MCF 10A (cell line): ENCODE measurements at places on chromosomes 1 and 21. TPM values are rescaled to one million over a fixed set of nuclear protein-coding genes. Genes with fewer than 3 reads are reported as not detected.

NBPF10 gene
- total RNA-seq, result 6.9 and 7.6 TPM in 2 replicates

DNA sequence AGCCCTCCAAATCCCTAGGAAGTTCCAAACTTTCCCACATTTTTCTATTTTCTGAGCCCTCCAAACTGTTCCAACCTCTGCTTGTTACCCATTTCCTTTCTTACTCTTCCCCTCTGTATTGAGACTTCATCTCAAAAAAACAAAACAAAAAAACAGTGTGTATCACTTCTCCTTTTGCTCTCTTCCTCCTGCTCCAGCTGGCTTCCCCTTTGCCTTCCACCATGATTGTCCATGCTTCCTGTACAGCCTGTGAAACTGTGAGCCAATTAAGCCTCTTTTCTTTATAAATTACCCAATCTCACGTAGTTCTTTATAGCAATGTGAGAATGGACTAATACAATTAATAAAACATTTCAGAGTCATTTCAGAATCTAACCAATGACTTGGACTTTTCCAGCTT is 69.6 kb upstream of the KRTAP19-8 start:
- no peak for DNase-seq
- no peaks in the 10 kb centered on the region for H3K4me1 ChIP-seq
- H3K27me3 ChIP-seq, result no peaks in the 10 kb centered on the region
- H3K27ac ChIP-seq, result no peak overlapping the region
- no peaks in the 10 kb centered on the region for H3K36me3 ChIP-seq

DNA sequence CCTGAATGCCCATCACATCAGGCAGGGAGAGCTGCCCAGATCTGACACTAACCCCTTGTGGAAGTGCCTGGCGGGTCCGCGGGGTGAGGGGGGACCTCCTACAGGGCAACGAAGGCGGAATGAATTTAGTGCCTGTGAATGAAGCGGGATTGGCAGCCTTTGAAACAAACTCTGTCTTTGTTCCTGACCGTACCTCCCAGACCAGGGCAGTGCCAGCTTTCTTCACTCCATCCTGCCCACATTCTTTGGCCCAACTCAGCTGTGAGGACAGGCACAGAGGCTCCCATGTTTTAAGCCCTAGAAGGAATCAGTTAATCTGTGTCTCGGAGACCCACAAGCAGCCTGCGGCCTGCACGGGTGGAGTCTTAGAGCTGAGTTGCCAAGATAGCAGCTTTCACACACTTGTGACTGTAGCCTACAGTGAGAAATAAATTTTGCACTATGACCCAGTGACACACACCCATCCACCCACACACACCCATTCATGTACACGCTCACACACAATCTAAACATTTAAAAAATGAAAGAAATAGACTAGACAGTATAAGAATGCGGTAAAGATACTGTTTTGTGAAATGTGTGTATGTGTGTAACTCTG is 60.1 kb upstream of the USP24 start:
- no peaks in the 10 kb centered on the region for H3K36me3 ChIP-seq
- H3K27me3 ChIP-seq, result no peaks in the 10 kb centered on the region
- no peak for DNase-seq

- H3K27me3 ChIP-seq, result no peaks in the 10 kb centered on the region
- peak; percentile 60 for DNase-seq
- peaks cover 9% of the 10 kb centered on the region for H3K36me3 ChIP-seq
- no peaks in the 10 kb centered on the region for H3K4me1 ChIP-seq
- no peak overlapping the region for H3K27ac ChIP-seq
- H3K4me3 ChIP-seq, result no peak overlapping the region
These were observed 69.8 kb downstream of the TPR start for GRCh38 chr1:186304982-186305949.

- H3K4me1 ChIP-seq, result peaks cover 9% of the 10 kb centered on the region
- H3K27ac ChIP-seq, result no peak overlapping the region
- H3K4me3 ChIP-seq, result no peak overlapping the region
- H3K36me3 ChIP-seq, result peaks cover 4% of the 10 kb centered on the region
- no peaks in the 10 kb centered on the region for H3K27me3 ChIP-seq
These were observed 1.2 kb downstream of the TEKT2 start for GRCh38 chr1:36085126-36085525.

- peaks cover 31% of the 10 kb centered on the region for H3K4me1 ChIP-seq
- peaks cover 6% of the 10 kb centered on the region for H3K36me3 ChIP-seq
- H3K27me3 ChIP-seq, result no peaks in the 10 kb centered on the region
- no peak for DNase-seq
- H3K4me3 ChIP-seq, result no peak overlapping the region
These were observed 96.3 kb upstream of the SLC44A3 start for GRCh38 chr1:94723894-94724293.

DNA sequence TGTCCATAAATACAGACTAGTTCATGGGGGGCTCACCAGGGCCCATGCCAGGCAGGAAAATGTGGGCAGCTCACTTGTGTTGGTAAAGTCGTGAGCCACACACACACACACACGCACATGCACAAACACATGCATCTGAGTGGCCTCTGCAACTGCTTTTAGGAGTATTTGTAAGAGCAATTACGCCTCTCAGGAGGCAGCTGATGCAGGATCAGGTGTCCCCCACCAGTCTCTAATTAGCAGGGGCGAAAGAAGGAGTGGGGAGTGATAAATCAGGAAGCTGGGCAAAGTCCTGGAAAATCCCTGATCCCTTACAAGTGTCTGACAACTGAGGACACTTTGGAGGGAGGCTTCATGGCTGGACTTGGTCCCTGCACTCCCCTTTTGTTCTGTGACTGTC is 5.7 kb upstream of the IVL start:
- H3K4me1 ChIP-seq, result peaks cover 28% of the 10 kb centered on the region
- H3K27me3 ChIP-seq, result no peaks in the 10 kb centered on the region
- H3K4me3 ChIP-seq, result no peak overlapping the region
- no peak overlapping the region for H3K27ac ChIP-seq

DNA sequence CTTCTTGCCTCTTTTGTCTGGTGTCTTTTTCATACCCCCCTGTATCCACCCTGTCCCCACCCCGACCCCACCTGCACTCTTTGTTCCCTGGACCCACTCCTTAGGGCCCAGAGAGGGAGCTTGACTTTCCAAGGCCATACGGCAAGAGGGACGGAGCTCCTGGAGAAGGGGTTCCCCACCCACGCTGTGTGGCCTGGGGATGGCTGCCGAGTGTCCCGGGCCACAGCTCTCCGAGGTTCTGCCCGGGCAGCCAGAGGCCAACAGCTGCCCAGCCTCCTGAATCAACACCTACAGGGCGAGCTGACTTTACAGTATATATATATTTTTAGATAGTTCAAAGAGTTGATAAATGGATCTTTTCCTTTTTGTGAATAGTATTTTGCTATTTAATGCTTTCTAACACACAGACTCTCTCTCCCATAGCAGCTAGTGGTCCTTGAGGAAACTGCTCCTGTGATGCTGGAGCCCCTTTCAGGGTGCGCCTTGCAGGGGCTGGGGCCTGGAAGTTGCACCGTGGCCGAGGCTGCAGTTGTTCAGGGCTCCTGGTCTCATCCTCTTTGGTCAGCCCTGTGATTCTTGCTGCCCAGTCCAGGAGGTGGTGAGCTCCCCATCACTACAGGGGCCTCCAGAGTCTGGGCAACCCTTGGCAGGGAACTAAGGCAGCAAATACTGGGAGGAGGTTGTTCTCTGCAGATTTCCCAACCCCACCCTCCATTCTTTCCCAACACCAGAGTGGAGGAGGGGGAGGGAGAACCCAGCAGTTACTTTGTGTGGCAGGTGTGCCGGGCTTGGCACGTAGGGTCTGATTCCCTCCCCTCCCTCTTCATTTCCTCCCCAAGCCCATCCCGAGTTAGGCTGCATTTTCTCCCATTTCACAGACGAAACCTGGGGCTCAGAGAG is 321.6 kb downstream of the PTPRU start:
- H3K36me3 ChIP-seq, result no peaks in the 10 kb centered on the region
- H3K4me3 ChIP-seq, result no peak overlapping the region
- H3K4me1 ChIP-seq, result no peaks in the 10 kb centered on the region
- no peak for DNase-seq
- H3K27me3 ChIP-seq, result no peaks in the 10 kb centered on the region
- H3K27ac ChIP-seq, result peak overlapping the region; percentile 43

- DNase-seq, result no peak
- no peak overlapping the region for H3K4me3 ChIP-seq
- no peak overlapping the region for H3K27ac ChIP-seq
- H3K4me1 ChIP-seq, result peaks cover 6% of the 10 kb centered on the region
- H3K27me3 ChIP-seq, result peaks cover 18% of the 10 kb centered on the region
- no peaks in the 10 kb centered on the region for H3K36me3 ChIP-seq
These were observed 63.3 kb downstream of the COL18A1 start for GRCh38 chr21:45468051-45468970.

- H3K4me1 ChIP-seq, result no peaks in the 10 kb centered on the region
- H3K27me3 ChIP-seq, result no peaks in the 10 kb centered on the region
- H3K27ac ChIP-seq, result no peak overlapping the region
- H3K36me3 ChIP-seq, result peaks cover 96% of the 10 kb centered on the region
These were observed 16.9 kb downstream of the CHRNB2 start for GRCh38 chr1:154584267-154584994.

FCRL6 gene
- not detected in 2 replicates for total RNA-seq

GRCh38 chr1:38328278-38329035 is 281.9 kb upstream of the POU3F1 start:
- no peaks in the 10 kb centered on the region for H3K4me1 ChIP-seq
- H3K27ac ChIP-seq, result no peak overlapping the region
- H3K4me3 ChIP-seq, result no peak overlapping the region
- peaks cover 35% of the 10 kb centered on the region for H3K27me3 ChIP-seq
- H3K36me3 ChIP-seq, result no peaks in the 10 kb centered on the region
